ENCODE measurements at places on chromosomes 6 and 20.

GRCh38 chr20:10719740-10720385 lies 46.1 kb upstream of the JAG1 start:
- DNase-seq = no peak

DNA sequence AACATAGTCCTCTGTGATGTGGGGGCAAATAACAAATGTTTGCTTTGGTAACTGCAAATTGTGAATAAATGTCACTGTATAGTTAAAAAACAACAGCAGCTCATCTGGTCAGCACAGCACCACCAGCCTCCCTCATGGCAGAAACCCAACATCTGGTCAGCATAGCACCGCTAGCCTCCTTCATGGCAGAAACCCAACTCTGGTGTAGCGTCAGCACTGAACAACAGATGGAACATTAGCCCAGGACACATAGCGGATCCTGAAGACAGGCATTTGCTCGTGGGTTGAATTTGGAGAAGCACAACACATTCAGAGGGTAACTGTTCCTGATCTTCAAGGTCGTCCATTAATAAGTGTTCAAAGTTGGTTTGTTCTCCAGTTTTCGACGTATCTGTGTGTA lies 265.9 kb downstream of the DLL1 start:
- DNase-seq = no peak

DNA sequence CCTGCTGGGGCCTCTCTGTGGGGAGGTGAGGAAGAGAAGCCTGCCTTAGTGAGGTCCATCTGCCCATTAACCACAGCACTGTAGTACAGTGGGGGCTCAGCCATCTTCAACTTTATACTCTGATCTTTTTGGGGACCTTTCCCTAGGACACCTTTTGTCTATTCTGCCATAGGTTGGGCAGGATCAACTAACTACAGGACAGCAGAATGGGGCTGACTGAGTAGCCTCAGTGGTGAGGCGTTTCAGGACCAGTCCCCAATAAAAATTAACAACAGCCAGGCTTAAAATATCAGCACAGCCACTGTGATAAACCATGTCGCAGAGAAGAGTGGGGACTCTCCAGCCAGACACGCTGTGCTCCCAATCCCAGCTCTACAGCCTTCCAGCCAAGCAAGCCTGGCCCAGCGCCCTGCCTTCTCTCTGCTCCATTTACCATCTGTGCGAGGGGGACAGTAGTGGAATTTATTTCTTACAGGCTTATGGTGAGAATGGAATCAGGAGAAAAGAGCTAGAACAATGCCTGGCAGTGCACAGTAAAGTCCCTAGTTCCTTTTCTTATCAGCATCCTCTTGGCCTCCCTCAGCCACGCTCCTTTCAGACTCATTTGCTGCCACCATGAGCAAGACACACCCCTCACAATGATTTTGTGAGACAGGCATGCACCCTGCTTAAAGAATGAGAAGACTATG lies 75.5 kb downstream of the SLC22A23 start:
- DNase-seq = no peak

DNA sequence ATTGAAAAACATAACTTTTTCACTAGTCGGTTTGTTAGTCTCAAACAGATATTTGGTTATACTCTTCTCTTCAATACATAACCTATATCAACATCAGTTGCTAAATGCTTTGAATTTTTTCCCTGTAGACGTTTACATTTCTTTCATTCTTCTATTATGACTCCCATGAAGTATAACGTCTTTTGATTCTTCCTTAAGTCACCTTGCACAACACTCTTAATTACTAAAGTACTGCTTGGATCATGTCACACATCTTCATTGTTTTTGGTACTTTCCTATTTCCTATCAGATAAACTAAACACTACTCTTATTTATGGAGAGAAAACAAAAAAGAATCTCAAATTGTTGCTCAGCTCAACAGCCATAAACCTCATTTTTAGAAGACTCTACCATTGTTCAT lies 23.0 kb upstream of the BMP5 start:
- no peak for DNase-seq
